ENCODE measurements at places on chromosomes 6 and 20.

GRCh38 chr6:44701637-44702101, 314.2 kb downstream of the CDC5L start:
- DNase-seq: no peak

DNA sequence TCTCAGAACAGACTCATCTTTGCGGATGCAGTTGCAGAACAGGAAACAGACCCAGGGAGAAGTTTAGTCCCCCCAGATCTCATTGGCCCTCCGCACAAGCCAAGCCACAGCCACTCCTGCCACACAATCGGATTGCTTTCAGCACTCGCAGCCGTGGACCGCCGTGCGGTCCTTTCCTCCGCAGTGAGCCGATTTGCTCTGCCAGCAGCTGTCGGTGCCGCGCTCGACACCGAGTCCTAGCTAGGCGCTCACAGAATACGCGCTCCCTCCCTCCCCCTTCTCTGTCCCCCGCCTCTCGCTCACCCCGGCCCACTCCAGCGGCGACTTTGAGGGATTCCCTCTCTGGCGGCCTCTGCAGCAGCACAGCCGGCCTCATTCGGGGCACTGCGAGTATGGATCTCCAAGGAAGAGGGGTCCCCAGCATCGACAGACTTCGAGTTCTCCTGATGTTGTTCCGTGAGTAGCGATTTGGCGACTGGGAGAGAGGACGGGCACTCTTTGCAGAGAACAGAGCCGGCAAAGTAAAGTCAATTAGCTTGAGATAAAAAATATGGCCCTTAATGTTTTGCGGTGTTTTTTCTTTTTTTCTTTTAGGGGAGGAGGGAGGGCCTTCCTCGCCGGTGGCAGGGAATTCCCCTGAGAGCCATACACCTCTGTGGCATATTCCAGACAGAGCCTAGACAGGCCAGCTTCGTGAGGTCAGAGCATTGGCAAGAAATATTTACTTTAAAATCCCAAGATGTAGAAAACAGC, at the start of gene LAMP5:
LAMP5 (plus strand) TSS at position 130 of the 753 bp plus-strand sequence; CDS start at position 393, 263 bp downstream.
- no peak for DNase-seq

- DNase-seq: no peak
These were observed 44.5 kb downstream of the ARID1B start for GRCh38 chr6:156821707-156822106.

- no peak for DNase-seq
These were observed 12.9 kb downstream of the CDYL start for GRCh38 chr6:4788953-4789584.

GRCh38 chr20:37822141-37822601, 80.8 kb upstream of the VSTM2L start:
- DNase-seq: no peak

Measured in stimulated activated CD4-positive, alpha-beta T cell treated with anti-CD3 and anti-CD28 coated beads, Interleukin-2, amount 100 ng/mL, for 4 hours (primary cell).